Stimulated activated naive CD8-positive, alpha-beta T cell treated with anti-CD3 and anti-CD28 coated beads, Interleukin-15, amount 100 ng/mL, for 72 hours (primary cell): ENCODE measurements at places on chromosomes 6 and 20.

DNA sequence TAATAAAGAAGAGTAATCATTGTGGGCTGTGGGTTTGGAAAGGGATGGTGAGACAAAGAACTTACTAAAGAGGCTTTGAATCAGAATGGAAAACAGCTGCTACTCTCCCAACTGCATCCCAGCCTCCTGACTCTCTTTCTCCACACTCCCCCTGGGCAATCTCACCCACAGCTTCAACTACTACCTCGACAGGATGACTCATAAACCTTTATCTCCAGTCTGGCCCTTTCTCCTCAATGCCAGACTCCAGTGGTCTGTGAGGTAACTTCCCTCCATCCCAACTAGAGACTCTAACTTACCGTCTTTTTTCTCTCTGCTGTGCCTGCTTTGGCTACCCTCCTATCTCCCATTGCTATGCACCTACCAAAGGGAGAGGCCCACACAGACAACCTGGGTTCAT lies 135.3 kb upstream of the RREB1 start:
- DNase-seq = no peak

GRCh38 chr6:125201961-125202729 lies 48.6 kb downstream of the TPD52L1 start:
- DNase-seq = no peak

DNA sequence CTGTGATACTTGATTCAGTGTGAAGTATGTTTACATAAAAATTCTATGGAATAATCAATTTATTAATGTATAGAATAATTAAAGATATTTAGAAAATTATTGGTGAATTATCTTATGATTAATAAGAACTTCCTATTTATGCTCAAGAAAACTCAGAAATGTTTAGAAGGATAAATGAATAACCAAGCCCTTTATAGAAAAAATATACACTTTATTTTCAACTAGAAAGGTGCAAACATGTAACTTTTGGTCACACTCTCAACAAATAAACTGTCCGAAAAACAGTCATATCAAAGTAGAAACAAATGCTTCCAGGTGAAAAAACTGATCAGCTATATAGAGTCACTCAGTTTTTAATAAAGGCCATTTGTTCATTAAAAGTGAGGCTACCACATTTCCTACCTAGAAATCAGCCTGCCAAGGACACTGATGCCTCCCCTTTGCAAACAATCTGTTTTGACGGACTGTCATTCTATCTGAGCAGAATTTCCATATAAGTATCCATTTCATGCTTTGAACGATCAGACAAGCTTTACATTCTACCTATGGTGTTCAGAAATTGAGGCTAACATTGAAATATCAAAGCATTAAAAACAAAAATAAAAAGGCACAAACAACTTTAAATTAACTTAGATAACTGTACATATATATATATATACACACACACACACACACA lies 3.0 kb downstream of the CCN2 start:
- DNase-seq = no peak

DNA sequence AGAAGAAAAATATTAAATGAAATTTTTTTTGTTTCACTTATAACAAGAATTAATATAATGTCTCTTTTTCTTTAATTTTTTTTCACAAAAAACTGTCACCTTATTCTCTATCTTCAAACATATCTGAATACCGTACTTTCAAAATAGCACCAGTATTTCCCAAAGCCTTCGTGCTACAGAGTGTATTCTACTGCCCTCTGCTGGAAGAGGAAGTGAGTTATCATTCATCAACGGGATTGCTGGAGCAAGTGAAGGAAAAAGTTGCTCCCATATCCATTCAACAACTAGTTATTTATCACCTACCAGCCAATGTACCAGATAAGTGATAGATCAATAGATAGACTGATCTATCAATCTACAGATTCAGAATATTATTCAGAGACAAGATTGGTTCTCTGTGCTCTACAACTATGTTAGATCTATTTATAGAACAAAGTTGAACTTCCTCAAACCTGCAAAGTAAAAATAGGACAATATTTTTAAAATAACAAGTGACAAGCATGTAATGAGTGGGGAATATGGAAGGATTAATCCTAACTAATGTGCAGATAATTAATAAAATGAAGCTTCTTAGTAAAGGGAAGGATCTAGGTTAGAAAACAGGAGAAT lies 26.7 kb upstream of the TFAP2B start:
- DNase-seq = no peak

DNA sequence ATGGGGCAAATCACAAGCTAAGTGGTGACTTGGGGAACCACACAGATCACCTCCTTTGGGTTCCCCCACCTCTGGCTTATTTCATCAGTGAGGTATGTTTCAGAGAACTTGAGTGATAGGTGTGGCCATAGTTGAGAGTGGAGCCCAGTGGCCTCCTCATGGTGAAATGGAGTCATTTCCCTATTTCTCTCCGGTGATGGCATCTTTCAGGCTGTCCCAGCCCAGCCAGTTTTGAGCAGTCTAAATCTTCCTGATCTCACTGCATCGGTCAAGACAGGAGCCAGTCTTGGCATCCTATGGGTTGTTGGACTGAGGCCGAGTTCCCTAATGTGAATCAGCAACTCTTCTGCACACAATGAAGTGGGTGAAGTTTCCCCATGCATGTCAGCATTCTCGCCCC lies 132.4 kb downstream of the EYA2 start:
- DNase-seq = peak; percentile 9

DNA sequence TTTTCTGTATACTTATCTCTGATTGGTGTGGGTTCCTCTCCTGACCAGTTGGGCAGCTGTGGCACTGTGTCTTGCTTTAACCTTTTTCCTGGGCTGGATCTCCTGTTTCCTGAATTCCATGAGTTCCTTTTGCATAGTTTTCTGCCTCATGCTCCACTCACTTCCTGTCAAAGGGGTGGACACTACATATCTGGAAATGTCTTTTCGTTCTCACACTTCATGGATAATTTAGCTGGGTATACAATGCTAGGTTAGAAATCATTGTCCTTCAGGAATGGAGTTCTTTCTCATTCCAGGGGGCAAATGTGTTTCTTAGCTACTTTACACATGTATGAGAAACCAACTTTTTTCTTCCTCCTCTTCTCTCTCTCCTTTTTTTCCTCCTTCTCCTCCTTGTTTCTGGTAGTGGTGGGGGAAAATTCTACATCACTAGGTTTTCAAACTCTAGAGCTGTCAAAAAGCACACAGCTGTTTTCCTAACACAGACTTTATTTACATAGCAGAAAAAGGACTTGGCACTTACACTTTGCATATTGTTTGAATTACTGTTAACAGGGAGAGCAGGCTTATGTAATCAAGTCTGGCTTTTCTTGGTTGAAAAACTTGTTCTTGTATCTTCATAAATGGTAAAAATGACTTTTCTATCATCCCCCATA lies 9.0 kb upstream of the DDX27 start:
- no peak for DNase-seq

DNA sequence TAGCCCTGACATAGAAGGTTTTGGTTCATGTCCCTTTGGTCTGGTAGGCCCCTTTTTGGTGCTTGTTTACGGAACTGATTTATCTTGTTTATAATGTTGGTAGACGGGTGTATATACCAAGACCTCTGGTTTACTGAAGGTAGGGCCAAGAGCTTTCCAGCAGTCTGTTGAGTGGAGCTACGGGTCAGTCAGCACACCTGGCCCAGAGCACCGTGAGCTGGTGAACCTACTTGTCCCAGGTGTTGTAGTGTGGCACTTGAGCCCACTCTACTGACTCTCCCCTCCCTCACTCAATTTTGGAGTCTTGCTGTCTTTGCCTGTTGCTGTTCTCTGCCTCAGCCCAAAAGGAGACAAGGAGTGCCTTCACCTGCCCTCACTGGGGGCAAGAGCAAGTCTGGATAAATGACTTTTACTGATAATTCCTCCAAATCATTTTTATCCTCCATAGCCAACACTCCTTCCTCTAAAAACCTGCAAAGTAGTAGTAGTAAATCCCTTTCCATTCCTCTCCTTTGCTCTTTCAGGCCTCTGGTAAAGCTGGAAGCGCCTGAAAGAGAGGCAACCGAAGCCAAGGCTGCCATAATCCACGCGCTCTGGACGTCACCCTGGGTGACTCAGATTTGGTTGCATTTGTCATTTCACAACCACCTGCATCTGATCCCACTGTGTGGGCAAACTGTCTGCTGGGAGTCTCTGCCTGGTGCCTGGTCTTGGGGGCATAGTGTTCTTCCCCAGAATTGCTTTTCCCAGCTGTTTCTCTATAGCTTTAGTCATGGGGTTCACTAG lies 22.2 kb downstream of the RREB1 start:
- no peak for DNase-seq

GRCh38 chr6:138088326-138088762 lies 18.9 kb downstream of the PERP start:
- no peak for DNase-seq

GRCh38 chr6:111462770-111463391 lies 20.1 kb downstream of the REV3L start:
- DNase-seq = no peak

- no peak for DNase-seq
Observed at GRCh38 chr20:59223750-59224149, 60.1 kb downstream of the ZNF831 start.

DNA sequence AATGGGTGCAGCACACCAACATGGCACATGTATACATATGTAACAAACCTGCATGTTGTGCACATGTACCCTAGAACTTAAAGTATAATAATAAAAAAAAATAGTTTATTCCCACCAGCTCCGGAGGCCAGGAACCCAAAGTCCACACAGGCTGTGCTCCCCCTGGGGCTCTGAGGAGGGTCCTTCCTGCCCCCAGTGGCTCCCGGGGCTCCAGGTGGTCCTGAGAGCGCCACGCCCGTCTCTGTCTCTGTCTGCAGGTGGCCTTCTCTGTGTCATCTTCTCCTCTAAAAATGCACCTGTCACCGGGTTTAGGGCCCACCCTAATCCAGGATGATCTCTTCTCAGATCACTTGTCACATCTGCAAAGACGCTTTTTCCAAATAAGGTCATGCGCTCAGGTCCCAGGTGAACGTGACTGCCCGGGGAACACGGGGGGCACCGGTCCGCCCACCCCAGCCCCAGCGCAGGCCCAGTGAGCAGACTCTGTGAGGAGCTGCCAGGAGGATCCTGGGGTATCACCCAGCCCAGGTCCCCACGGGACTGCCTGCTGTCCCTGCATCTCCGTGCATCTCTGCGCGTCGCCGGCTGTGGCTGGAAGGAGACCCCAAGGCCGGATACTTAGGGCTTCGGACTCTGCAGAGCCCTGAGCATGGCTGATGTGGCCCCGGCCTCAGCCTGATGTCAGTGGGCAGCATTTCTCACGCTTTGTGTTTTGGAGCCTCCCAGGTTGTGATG lies 11.8 kb downstream of the SLCO4A1 start:
- DNase-seq = no peak

GRCh38 chr6:33289784-33290315 lies 449 bp downstream of the PFDN6 start:
- DNase-seq = no peak

- DNase-seq = no peak
Observed at GRCh38 chr6:11200356-11200755, 32.1 kb downstream of the NEDD9 start.

- DNase-seq = no peak
Observed at GRCh38 chr6:133456439-133456838, 215.3 kb downstream of the EYA4 start.

GRCh38 chr20:23094927-23095326 lies 8.8 kb upstream of the CD93 start:
- no peak for DNase-seq

DNA sequence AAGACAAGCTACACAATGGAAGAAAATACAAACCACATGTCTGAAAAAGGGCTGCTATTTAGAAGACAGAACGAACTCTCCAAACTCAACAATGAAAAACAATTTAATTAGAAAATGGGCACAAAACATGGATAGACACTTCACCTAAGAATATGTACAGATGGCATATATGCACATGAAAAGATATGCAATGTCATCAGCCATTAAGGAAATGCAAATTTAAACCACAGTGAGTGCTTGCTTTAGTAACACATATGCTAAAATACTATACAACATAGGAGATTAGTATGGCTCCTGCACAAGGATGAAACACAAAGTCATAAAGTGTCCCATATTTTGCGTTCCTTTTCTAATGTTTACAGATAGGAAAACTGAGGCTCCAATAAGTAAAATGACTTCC lies 60.4 kb upstream of the FAM83B start:
- DNase-seq = no peak

DNA sequence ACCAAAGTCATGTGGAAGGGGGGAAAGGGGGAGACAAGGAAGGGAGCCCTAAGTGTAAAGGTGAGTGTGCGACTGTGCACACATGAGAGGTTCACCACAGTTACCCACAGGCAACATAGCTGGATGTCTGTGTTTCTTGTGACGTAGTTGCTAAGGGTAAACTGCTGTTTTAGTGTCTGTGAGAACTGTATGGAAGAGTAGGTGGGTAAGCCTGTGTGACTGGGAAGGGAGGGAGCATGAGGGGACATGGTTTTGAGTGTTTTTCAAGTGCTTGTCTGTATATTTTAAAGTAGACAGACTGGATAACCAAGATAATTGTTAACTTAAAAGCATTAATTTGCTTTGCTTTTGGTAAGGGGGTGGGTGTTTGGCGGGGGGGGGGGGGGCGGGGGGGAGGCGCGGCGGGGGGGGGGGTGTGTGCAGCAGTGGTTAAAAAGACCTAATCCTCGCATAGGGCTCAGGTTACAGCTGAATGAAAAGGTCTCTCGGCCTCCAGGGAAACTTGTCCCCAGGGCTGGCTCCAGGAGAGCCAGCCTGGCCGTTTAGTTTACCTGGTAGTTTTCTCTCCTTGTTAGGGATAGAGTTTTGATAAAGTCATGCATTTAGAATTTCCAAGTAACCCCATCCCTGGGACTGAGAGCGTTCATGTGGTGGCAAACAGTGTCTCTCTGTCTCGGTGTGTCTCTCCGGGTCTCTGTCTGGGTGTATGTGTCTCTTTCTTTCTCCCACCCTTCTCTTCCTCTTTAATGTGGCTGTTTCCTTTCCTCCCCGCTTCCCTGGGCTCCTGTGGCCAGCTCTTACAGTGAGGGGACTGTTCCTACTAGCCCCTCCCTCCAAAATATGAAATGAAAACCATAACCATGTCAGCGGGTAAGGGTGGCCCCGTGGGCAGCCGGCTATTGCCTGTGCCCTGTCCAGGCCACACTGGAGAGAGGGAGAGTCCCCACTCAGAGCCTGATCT lies 3.4 kb downstream of the SCUBE3 start:
- DNase-seq = no peak

DNA sequence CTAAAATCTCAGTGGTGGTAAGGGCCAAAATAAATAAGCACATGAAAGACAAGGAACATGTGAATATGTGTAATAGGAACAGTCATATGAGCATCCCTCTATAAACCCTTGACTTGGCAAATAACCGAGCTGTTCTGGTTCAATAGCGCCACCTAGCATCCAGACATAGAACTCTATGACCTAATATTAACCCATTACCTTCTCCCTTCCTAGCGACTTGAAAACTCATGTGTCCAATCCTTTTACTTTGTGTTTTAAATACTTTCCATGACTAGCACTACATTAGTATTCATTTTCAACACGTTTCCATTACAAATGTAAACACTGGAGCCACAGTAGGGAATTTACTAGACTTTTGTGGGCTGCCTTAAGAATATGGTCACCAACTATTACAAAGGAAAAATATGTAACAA lies 279.7 kb downstream of the UST start:
- DNase-seq = peak; percentile 19

GRCh38 chr20:47546184-47547033 lies 44.7 kb downstream of the NCOA3 start:
- no peak for DNase-seq

- no peak for DNase-seq
Observed at GRCh38 chr6:14883921-14884320, 361.9 kb upstream of the JARID2 start.
